ENCODE measurements at places on chromosomes 5 and 9.

DNA sequence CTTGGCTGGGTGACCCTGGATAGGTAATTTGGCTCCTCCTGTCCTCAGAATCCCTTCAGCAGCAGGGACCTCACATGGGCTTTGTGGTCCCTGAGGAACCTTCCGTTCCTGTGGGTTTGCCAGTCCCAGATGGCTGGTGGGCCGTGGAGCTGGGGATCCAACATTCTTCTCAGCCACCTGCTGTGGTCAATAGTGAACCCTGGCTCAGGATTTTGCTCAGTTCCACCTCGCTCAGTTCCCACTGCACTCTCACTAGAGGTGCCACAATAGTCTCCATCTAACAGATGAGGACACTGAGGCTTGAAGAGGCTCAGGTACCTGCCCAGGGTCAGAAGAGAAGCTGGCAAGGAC, 17.1 kb upstream of the SPOUT1 start:
- no peak for DNase-seq

- no peak for DNase-seq
Measured at GRCh38 chr5:170311511-170312300, 14.1 kb upstream of the LCP2 start.

- no peak for DNase-seq
Measured at GRCh38 chr5:18772475-18772874, 1138.2 kb downstream of the TAF11L14 start.

DNA sequence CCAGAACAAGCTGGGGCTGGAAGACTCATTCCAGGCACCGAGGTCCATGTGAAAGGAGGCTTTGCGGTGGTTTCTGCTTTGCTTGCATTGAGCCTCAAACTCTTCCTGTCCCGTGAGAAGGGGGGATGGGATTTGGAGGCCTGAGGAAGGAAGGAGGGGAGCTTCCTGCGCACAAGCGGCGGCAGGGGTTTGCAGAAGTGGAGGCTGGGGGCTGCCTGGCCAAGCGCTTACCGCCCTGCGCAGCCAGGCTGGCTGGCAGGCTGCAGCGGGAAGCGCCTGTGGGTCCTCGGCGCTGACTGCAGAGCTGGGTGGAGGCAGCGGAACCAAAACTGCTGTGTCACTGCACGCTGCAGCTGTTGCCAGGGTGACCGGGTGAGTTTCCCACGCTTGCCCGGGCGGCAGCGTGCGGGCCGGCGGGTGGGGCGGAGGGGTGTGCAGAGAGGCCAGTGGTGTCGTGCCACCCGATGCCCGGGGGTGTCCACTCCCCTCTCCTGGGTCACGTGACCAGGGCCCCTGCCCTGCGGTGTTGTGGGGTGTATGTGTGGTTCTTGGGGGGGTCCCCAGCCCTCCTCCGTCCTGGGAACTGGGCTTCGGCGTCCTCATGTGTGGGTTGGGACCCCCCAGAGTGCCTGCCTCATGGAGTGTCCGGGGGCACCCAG, 81.0 kb downstream of the RXRA start:
- DNase-seq: no peak

DNA sequence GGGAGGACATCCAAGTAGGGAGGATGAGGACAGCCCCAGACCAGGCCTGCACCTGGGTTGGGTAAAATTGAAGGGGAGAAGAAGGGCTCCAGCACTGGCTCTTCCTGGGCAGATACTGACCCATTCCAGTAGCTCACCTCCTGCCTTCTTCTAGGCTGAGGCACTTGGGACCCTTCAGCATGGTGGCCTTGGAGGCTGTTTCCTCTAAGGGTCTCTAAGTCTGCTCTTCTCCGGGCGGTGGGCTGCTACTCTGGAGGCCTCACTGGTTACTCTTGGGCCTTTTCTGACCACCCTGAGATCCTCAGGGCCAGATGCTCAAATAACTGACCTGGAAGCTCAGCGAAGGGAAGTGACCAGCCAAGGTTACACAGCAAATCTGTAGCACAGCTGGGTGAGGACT, 2.8 kb upstream of the TIFAB start:
- DNase-seq: no peak
